ENCODE measurements at places on chromosomes 2 and 18. TPM values are rescaled to one million over a fixed set of nuclear protein-coding genes. Genes with fewer than 3 reads are reported as not detected.

Gene INHBB
- total RNA-seq, result 0.87 TPM

Gene DOK6
- total RNA-seq, result 0.06 TPM

Gene IL1RN
- 0.29 TPM for total RNA-seq

Gene SNED1
- 0.22 TPM for total RNA-seq

- no peak for DNase-seq
Observed at GRCh38 chr2:120898961-120899750, 163.5 kb downstream of the GLI2 start.

DNA sequence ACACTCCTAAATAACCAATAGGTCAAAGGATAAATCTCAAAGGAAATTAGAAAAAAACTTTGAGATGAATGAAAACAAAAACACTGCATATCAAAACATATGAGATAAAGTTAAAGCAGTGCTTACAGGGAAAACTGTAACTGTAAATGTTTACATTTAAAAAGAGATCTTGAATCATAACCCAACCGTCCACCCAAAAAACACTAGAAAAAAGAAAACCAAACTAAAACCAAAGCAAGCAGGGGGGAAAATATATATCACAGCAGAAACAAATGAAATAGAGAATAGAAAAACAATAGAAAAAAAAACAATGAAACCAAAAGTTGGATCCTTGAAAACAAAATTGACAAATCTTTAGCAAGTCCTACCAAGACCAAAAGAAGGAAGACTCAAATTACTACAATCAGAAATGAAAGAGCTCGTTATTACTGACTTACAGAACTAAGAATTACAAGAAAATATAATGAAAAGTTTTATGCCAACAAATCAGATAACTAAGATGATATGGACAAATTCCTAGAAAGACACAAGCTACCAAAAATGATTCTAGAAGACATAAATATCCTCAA, 65.6 kb downstream of the TLK1 start:
- DNase-seq, result no peak

DNA sequence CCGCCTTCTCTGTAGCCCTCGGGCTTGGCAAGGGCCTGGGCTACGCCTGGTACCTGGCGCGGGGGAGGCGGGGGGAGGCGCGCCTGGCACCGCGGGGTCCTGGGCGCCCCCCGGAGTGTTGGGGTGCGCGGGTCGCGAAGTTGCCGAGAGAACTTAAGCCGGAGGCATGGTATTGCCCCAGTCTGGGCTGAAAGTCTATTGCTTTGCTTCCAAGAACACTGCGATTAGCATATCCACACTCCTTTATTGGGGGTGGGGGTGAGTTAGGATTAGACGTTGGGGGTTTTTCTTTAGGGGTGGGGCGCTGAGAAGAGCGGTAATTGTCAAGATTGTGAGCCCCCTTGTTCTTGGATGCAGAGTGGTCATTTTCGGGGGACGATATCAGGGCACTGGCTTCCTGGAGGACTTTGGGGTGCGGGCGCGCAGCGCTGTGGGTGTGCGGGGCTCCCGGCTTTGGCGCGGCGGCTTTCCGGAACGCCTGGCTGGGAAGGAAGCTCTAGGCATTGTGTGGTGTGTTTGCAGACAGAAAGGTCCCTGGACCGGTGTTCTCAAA, 798 bp downstream of the TANC1 start:
- DNase-seq, result no peak

GRCh38 chr2:110752871-110753270, 20.5 kb downstream of the ACOXL start:
- DNase-seq, result no peak

DNA sequence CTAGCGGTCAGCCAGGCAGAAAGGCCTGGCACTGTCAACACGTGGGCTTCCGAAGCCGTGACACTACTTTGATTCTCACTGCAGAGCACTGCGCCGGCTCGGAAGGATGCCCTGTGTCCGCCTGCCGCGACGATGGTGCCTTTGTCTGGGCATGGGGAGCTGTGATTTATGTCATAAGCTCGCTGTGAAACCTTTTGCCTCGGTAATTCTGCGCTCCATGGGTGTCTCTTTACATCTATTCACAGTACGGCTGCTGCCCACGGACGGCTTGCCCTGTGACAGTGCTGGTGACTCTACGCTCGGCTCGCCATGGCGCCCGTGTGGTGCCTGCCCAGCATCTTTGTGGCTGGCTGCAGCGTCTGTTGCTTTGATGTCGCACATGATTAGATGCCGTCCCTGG, 43.1 kb upstream of the GBX2 start:
- no peak for DNase-seq

Data from epithelial cell of proximal tubule (primary cell).